CD4-positive, alpha-beta T cell treated with Interleukin-15 for 1 hour (primary cell): ENCODE measurements at places on chromosomes 7 and 10.
A peak's percentile ranks its signal among the peaks of the same experiment; 100 is the strongest.

GRCh38 chr7:129774871-129775694 lies 163.6 kb downstream of the NRF1 start:
- no peak for DNase-seq

DNA sequence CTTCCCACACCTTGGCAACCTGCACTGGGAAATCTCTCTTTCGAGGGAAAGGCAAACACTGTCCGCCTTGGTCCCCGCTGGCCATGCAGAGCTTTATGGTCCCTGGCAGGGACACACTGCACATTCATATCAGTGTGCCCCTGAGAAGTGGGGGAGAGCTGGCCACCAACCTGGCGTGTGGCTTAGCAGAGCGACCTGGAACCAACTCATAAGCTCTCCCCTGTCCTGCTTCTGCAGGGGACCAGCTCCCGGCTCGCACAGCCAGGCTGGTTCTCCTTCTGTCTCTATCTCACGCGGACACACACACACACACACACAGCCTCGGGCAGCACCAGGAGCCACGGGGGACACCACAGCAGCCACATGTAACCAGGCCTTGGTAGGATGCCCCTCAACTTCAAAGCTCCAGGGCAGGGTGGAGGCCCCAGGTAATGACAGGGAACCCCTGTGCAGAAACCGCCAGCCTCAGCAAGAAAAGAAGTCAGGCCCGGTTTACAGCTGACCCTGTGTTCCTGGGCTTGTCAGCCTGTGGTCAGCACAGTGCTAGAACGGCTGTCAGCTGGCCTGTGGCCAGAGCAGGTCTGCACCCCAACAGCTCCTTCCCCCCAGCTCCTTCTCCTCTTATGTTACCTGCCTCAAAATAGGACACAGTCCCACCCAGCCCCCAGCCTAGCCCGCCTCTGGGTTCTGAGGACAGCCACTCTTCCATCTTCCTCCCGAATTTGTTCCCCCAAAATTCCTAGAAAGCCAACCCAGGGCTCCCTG lies 69.3 kb downstream of the OAT start:
- DNase-seq, result no peak

- peak; percentile 45 for DNase-seq
Measured at GRCh38 chr7:152158801-152159587, 133.5 kb downstream of the GALNT11 start.

GRCh38 chr10:22252801-22253579 lies 35.2 kb upstream of the EBLN1 start:
- DNase-seq, result peak; percentile 34

GRCh38 chr7:74464931-74465886 lies 11.5 kb downstream of the GTF2IRD1 start:
- DNase-seq, result no peak

- DNase-seq, result no peak
Measured at GRCh38 chr10:27258838-27259812, 18.5 kb upstream of the ACBD5 start.

GRCh38 chr10:35351021-35351420 lies 14.7 kb downstream of the CCNY start:
- no peak for DNase-seq

DNA sequence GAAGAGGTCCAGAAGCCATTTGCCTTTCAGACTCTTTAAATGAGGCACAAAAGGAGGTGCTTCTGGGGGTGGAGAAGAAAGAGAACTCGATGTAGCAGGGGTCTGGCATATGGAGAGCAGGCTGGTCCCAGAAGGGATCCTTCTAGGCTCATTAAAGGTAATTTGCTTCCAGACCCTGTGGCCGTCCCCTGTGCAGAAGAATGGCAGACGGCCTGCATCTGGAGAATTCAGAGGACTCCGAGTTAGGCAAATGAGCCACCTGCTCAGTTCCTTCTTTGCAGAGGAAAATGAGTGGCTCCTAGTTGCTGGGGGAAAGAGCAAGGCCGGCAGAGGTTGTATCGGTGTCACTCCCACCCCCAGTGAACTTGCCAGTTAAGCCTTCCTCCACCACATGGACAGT lies 73.8 kb upstream of the FAM180A start:
- DNase-seq, result no peak

DNA sequence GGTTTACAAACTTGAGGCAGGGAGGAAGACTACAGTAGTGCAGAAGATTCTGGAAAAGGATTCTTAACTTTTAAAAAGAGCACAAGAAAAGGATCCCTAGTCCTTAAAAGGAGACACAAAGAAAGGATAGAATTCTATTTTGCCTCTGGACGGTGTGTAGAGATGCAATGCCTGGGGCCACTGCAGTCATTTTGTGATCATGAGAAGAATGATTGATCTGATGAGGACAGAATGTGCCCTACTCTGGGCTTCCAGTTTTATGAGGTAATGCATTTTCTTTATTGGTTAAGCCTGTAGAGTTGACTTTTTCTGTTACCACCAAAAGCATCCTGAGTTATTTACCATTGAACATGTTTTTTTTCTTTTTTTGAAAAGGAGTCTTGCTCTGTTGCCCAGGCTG lies 28.3 kb upstream of the UCMA start:
- no peak for DNase-seq

GRCh38 chr7:42144604-42145003 lies 92.4 kb downstream of the GLI3 start:
- no peak for DNase-seq

GRCh38 chr7:13421776-13422175 lies 567.7 kb downstream of the ETV1 start:
- no peak for DNase-seq

DNA sequence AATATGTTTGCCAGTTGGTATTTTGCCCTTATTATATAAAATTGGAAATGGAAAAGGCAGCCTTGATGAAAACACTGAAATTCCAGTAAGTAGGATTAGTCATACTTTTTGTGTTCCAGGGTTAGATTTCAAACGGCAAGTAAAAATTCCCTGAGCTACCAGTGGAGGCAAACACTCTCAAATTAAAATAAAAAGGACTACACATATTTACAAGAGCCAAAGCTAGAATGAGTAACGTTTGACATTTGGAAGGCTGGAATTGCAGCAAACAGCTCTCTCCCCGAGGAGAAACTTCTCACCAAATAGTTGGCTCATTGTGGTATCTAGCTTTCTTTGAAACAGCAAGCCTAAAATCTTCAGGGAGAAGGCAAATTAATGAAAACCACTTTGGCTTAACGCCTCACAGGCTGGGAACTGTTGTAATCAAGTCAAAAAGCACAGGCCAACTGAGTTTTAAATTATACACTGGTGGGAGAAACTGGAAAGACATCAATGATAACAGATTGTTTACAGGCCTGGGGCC lies 288.4 kb downstream of the SNX13 start:
- no peak for DNase-seq

- DNase-seq, result peak; percentile 91
Measured at GRCh38 chr7:55533050-55533728, 39.1 kb downstream of the VOPP1 start.

GRCh38 chr7:108989319-108989718 lies 419.6 kb downstream of the DNAJB9 start:
- no peak for DNase-seq

DNA sequence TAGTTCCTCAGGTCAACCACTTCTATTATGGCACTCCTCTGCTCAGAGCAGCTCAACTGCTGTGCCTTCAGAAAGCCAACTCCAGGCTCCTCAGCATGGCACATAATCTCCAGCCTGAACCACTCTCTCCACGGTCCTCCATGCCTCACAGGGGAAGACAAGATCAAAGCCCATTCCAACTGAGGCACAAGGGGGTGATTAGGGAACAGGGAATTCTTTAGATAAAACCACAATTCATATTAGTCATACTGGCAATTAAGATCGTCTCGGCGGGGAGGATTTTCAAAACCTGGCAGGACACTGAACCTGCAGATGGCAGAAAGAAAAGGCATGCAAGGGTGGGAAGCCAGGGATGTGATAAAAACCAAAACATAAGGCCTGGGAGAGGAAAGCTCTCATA lies 361.6 kb downstream of the FGFR2 start:
- no peak for DNase-seq

DNA sequence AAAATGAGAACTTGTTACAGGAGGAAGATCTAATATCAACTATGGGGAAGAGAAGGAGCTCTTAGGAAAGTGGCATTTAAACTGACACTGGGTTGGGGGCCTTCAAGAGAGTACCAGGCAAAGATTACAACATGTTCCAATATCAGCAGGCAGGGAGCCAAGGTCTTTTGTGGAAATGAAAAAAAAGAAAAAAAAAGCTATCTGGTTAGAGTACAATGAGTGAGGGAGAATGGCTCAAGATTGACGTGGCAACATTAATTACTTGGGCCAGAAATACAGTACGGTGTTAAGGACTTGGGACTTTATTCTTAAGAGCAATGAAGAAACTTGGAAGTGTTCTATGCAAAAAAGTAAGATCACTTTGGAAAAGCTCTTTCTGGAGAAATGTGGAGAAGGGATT lies 132.3 kb upstream of the CDK1 start:
- DNase-seq, result no peak

DNA sequence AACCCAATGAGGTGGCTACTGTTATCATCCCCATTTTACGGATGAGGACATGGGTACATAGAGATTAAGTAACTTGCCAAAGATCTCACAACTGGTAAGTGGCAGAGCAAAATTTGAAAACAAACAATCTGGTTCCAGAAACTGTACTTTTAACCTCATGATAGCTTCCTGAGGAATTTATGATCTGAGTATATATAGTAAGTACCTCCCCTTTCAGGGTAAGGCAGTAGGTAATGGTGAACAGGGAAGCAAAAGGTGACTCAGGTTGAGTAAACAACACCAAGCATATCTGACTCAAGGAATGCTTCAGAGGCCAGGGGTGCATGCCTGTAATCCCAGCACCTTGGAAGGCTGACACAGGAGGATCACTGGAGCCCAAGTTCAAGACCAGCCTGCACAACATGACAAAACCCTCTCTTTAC lies 21.1 kb downstream of the KLLN start:
- no peak for DNase-seq

DNA sequence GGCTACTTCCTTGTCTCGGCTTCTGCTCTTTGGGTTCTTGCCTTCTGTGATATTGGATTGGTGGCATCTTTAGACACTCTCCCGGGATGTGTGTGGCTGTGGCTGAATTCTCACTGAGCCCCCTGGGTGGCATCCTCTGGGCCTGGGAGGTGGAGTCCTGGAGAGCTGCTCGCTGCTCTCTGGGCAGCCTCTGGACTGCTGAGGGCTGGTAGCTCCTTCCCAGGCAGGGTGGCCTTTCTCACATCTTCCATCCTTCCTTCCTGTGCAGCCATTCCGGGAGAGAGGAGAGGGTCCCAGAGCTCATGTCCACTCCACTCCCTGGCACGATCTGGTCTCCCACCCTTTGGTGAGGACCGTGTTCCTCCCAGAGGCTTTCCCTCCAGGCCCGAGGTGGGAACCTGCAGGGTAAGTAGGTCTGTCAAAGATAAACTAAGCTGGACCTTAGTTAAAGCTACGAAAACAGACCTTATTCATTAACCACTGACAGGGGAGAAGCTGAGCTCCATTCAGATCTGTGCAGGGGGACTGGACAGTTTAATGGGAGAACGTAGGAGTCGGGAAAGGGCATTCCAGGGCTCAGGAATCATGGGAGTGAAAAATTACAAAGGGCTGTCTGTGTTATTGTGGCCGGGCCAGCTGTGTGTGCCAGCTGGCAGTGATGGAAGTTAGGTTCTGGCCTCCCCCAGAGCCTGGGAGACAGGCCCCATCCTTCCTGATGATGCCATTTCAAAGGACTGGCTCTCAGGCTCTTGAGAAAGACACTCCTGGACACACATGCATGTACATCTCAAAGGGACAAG lies 8.7 kb downstream of the ATP6V0E2 start:
- DNase-seq, result no peak

- DNase-seq, result no peak
Measured at GRCh38 chr7:44471850-44472249, 18.6 kb downstream of the NUDCD3 start.

DNA sequence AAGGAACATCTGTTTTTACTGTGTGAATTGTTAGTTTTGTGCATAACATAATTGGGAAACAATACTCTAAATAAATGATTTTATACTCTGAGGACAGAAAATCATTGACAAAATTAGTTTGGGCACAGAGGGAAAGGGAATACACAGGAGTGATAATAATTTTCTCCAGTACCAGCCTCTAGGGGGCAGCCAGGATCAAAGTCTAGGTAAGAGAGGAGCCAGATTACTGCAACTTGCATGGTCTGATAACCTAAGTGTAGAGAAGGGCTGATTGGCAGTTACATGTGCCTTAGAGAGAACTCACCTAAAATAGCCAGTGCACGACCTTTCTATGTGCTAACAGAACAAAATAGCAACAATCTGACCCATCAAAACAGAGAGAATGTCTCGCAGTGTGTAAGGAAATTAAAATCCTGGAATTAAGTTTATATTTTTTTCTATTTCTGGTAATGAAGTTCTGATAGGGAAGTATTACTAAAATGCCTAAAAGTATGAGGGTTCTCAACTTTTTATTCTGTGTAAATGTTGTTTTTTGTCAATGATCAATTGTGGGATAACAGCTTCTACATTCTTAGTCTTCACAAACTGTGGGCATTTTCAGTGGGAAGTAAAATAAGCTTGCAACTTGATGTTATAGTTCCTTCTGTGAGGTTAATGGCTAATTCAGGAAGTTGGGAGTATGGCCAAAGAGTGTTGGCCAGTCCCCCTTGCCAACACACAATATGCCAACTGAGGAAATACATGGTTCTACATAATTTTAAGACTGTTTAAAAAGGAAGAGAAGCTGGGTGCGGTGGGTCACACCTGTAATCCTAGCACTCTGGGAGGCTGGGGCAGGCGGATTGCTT lies 66.4 kb downstream of the EXOC6 start:
- peak; percentile 28 for DNase-seq

DNA sequence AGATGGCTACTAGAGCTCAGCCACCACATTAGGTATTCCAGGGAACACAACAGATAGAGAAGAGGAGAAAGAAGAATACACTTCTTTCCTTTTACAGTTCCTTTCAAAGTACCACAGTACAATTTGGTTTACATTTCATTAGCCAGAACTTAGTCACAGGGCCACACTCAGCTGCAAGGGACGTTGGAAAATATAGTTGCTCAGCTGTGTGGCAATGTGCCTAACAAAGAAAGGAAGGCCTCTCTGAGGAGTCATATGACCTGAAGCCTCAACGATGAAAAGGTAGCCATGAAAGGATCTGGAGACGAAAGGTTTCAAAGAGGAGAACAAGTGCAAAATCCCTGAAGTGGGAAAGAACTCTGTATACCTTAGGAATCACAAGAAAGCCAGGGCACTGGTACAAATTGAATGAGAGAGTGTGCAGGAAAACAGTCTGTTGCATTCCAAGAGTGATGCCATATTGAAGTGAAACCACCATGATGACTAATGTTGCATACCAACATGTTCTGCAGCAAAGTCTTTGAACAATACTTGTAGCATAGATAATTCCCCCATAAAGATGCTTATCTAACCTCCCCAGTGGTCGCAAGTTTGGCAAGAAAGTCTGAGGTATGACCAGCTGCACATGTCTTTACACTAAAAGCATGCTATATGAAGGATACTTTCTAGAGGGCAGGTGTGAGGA lies 278.9 kb downstream of the HPSE2 start:
- no peak for DNase-seq

GRCh38 chr10:116274064-116274904 lies 1.3 kb upstream of the GFRA1 start:
- DNase-seq, result no peak

GRCh38 chr10:49634069-49634660 lies 20.3 kb downstream of the CHAT start:
- DNase-seq, result no peak
